Non-pigmented ciliary epithelial cell (primary cell): ENCODE measurements at places on chromosomes 16 and 17.

DNA sequence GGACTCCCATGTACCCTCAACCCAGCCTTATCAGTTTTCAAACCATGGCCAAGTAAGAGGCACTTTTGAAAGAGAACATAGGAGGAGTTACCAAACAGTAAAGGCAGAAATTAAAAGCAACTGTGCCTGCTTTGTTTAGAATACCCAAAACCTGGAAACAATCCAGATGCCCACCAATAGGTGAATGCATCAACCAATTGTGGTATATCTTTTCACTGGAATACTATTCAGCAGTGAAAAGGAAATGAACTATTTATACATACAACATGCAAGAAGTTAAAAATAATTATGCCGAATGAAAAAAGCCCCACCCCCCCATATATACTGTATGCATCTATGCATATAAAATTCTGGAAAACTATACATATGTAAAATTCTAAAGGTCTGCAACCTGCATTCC lies 37.0 kb downstream of the PITPNC1 start:
- DNase-seq, result no peak

DNA sequence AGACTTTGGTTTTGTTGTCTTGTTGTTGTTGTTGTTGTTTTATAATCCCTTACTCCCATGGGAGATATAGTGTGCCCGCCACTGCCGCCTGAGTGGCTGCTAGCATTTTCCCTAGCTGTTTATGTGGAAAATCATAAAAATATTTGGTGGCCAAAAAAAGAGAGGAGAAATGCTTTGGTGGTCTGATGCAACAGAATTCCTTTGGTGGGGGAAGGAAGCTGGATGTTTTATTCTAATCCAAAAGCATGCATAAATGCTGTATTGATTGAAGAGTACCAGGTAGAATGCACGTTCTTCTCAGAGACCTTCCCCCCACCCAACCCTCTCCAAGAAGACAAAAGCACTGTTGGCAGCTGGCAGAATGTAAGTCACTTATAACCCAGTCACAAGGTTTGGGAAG lies 93.2 kb downstream of the C17orf67 start:
- DNase-seq, result no peak

DNA sequence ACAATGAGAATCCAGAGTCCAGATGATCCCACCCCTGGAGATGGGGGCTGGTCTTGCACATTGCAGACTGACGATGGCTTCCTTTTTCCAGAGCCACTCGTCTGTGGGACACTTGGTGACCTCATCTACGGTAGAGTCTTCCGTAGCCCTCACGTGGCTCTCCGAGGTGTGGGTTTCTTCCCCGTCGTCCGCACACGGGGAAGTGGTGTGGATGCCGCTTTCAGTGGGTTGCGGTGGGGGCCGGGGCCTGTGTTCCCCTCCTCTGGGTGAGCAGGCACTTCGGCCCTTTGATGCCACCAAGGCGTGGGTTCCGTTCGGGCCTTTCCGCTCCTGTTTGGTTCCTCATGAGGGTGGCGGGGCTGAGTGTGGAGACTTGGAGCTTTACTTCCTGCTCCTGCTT lies 21.4 kb downstream of the BAIAP2 start:
- no peak for DNase-seq

- DNase-seq, result no peak
Measured at GRCh38 chr16:1188432-1189189, 35.7 kb downstream of the CACNA1H start.

DNA sequence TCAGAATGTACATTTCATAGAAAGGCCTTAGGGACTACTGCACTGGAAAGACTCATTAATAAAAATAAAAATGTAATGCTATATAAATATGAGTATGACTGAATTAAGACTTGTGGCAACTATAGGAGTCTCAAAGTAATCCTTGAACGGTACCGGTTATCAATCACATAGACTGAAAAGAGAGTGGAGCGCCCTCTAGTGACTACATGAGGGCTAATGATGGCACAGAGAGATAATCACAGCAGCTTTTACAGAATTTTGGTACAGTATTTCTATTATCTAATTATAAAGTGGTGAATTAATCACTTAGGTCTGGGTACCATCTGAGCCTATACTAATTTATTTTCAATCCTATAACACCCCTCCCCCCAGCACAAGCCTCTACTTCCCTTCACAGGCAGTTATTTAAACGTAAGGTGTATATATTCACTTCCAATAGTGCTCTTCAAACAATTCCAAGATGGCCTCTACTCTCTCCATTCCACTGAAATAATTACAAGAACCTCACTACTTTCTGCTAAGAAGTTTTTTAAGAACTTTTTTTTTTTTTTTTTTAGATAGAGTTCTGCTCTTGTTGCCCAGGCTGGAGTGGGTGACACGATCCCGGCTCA lies 40.7 kb upstream of the ANKFY1 start:
- DNase-seq, result no peak

- no peak for DNase-seq
Measured at GRCh38 chr17:7293159-7293558, 1.3 kb downstream of the YBX2 start.

GRCh38 chr16:68898026-68898425 lies 54.7 kb downstream of the TANGO6 start:
- no peak for DNase-seq

GRCh38 chr17:82012261-82012639 lies 10.4 kb downstream of the CENPX start:
- no peak for DNase-seq

GRCh38 chr16:65769776-65770438 lies 596.6 kb upstream of the CDH5 start:
- DNase-seq, result peak; percentile 27

DNA sequence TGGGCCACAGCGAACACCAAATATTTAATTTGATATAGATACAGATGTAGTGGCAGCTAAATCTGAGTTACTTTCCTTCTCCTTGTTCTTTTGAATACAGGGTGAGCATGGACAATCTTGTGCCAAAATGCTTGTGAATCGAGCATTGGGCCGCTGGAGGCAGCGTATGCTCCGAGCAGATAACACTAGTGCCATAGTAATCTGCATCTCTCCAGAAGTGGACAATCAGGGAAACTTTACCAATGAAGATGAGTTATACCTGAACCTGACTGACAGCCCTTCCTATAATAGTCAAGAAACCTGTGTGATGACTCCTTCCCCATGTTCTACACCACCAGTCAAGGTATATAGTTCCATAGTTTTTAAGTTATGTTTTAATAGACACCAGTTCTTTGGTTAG lies 21.2 kb upstream of the BCAS3 start:
- DNase-seq, result no peak

GRCh38 chr16:80007231-80007630 lies 406.7 kb upstream of the MAF start:
- DNase-seq, result no peak

- DNase-seq, result no peak
Measured at GRCh38 chr17:59627770-59628171, 8.1 kb downstream of the CLTC start.

DNA sequence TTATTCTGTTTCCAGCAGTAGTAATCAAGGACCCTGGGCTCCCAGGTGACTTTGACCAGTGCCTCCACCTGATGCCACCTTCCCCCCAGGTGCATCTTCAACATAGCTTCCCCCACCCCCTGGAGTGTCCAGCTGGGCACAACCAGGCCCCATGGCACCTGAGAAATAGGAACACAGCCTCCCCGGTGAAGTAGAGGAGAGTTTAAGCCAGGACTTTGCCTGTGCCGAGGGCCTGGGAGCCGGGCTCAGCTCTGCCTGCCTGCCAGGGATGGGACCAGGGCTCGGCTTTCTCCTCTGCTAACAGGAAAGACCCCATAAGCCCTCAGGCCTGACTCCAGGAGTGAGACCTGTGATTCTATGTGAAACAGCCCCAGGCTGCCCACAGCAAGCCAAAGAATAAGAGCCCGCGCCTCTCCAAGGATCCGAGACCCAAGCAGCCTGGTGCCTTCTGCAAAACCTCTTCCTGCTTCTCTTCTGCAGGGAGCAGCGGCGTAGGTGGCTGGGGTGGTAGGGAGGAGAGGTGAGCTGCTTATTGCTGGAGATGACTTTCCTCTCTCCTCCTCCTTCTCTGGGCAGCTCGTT lies 16.4 kb upstream of the RBFOX3 start:
- no peak for DNase-seq

- DNase-seq, result no peak
Measured at GRCh38 chr17:76924345-76925342, 56.4 kb downstream of the MGAT5B start.

- DNase-seq, result no peak
Measured at GRCh38 chr17:47243737-47244598, 9.7 kb upstream of the ITGB3 start.

- no peak for DNase-seq
Measured at GRCh38 chr16:76900285-76901263, 290.4 kb upstream of the MON1B start.

DNA sequence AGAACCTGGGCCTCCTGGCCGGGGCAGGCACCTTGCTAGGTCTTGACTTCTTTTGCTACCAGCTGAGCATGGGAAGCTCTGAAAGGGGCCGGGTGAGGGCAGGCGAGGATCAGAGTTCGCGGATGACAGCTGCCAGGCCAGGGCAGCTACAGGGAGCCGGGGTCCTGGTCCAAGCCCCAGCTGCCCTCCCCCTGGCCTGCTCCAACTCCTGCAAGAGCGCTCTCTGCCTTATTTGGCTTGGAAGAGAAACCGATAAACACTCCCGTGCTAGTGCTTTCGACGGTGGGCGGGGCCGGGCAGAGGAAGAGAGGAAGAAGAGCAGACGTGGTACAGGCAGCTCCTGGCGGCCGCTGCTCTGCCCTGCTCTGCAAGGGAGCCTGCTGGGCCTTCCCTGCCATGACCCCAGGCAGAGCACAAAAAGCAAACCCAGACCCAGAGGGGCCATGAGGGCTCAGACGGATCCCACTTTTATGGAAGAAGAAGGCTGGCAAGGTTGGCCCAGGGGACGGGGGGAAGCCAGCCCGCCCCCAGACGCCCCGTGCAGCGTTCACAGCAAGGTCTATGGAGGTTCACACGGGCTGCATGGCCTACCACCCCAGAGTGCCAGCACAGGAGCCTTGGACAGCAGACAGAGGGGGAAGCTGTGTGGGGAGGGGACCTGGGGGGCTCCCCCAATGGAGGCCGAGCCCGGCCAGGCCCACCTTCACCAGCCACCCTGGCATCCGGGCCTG lies 25.6 kb downstream of the PIEZO1 start:
- DNase-seq, result no peak

DNA sequence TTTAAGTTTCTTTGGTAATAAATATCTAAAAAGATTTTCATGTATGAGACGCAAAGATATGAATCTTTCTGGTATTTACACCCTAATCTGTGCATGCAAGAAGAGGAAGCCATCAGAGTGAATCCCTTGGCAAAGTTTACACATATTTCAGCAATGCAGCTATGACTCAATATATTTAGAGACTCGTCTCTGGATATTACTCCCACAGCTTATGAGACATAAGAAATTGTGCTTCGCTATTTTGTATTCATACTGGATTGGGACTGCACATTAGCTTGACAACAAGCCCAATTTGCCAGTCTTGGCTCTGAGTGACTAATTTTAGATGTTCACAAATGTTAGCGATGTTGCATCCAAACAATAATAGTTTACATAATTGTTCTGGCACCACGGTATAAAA lies 532.0 kb downstream of the CDH11 start:
- peak; percentile 31 for DNase-seq

GRCh38 chr17:58447039-58447975 lies 30.0 kb upstream of the RNF43 start:
- DNase-seq, result peak; percentile 55

DNA sequence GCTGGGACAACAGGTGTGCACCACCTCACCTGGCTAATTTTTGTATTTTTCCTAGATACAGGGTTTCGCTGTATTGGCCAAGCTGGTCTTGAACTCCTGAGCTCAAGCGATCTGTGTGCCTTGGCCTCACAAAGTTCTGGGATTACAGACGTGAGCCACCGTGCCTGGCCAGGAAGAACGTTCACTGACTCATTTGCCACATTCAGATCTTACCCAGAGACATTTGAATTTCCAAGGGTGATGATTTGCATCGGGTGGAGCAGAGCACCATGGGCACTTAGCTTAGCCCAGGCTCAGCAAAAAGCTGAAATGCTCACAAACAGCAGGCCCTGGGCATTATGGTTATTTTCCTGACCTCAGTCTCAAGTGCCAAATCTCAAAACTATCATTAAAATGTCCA lies 14.5 kb upstream of the ADORA2B start:
- no peak for DNase-seq

DNA sequence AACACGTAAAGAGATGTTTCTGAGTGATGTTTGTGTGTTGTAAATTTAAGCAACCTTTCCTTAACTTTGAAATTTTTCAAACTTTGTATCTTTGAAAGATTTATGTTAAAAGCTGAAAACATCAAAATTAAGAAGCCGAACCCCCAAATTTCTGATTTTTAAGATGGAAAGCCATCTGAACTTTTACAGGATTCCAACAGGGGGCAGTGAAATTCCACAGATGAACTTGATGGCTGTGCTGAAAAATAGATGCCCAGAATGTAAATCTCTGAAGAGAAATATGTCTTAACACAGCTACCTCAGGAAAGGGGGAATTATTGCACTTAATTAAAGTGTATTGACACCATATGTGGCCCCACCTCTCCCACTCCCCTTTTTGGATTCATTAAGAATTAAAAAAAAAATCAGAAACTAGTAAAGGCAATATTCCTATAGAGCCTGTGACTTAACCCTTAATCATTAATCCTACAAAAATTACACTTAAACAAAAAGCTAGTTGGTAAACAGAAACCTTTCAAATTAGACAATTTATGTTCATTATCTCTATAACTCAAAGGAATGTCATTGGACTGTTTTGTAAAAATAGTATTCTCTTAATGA lies 597.9 kb downstream of the KCNJ2 start:
- peak; percentile 15 for DNase-seq

GRCh38 chr17:2406903-2407790 lies 6.3 kb upstream of the MNT start:
- peak; percentile 72 for DNase-seq

DNA sequence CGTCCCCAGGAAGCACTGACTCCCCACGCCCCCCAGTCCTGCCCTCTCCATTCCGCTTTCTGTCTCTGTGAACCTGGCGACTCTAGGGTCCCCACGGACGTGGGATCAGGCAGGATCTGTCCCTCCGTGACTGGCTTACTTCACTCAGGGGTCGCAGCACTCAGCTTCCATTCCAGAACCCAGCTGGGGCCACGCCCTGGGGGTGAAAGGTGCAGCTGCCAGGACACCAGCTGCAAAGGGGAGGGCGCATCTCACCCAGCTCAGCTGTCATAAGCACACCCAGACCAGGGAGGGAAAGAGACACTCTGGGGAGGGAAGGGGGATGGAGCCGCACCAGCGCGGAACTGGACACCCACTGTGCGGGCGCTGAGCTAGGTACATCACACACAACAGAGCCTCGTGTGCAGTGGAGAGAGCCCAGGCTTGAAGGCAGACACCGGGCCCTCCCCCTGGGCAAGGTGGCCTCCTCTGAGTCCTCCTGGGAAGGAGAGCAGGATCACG lies 18.5 kb upstream of the HEXD start:
- DNase-seq, result no peak

- DNase-seq, result no peak
Measured at GRCh38 chr16:491220-491919, 36.1 kb upstream of the CAPN15 start.
